ENCODE measurements at places on chromosomes 7 and 10. TPM values are rescaled to one million over a fixed set of nuclear protein-coding genes. Genes with fewer than 3 reads are reported as not detected.

DNA sequence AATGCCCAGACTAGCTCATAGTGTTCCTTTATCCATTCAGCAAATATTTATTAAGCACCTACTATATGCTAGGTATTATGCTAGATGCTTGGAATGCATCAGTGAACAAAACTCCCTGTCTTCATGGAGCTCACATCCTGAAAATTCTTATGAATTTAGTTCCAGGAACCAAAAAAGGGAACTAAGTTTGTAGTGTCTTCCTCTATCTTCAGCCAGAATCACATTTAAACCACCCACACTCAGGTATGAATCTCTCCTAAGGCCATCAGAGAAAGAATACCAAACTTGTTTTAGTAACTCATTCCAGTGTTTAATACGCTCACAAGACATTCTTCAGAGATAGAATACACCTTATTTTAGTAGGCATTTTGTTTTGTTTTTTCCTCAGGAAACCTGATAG is 10.1 kb upstream of the EGR2 start:
- H3K36me3 ChIP-seq = no peaks in the 10 kb centered on the region
- H3K27ac ChIP-seq = no peak overlapping the region
- no peaks in the 10 kb centered on the region for H3K4me1 ChIP-seq
- H3K4me3 ChIP-seq = no peak overlapping the region
- no peak for DNase-seq

The WDFY4 gene
- total RNA-seq = not detected

The OPALIN gene
- not detected for total RNA-seq

DNA sequence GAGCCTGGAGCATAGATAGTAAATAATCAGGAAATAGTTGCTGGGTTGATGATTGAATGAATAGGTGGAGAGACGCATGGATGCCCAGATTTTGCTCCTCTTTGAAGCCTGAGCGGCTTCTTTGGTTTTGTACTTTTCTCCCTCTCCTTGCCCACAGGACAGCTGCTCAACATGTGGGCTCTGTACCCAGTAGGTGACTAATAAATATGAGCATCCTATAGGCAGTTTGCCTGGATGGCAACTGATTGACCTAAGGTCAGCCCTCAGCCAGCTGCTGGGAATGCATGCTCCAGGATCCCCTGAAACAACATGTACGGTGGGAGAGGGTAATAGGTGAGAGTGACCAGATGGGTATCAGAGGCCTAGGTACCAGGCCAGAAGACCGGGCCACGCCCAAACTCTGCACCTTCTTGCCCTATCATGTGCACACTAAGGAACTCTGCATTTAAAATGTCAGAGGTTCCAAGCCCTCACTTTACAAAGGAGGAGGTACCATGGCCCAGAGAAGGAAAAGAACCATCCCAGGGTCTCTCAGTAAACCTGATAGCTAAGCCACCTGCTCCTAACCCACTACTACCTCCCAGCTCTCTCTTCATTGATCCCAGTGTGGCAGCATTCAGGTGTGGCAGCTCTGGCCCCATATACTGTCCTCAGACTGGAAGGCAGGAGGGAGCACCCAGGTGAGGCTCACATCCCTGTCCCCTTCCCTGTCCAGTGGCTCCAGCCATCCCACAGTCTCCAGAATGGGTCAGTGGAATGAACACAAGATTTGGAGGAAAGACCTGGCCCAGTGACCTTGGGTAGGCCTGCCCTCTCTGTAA is 2.7 kb upstream of the ZCCHC24 start:
- DNase-seq = no peak
- H3K36me3 ChIP-seq = no peaks in the 10 kb centered on the region
- H3K27me3 ChIP-seq = no peaks in the 10 kb centered on the region
- no peak overlapping the region for H3K4me3 ChIP-seq

DNA sequence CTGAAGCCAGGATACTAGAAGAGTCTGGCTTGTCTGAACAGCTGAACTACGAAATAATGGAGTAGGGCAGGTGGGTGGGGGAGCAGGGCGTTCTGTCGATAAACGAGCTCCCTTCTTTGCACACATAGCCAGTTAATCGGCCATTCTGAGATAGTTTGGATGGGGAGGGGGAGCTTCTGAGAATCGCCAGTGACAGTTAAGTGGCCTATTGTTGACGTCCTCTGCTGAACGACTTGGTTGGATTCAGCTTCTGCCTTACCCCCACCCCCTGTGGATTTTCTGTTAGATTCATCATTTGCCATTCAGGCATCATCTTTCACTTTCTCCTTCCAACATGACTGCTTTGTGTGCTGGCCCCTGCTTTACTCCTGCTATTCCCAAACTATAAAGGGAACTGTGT is 520 bp downstream of the CPA5 start:
- H3K36me3 ChIP-seq = no peaks in the 10 kb centered on the region
- H3K4me1 ChIP-seq = peaks cover 4% of the 10 kb centered on the region
- H3K27ac ChIP-seq = no peak overlapping the region
- H3K27me3 ChIP-seq = no peaks in the 10 kb centered on the region
- no peak for DNase-seq

The LYZL1 gene
- not detected for total RNA-seq

The SDK1 gene
- total RNA-seq = 1.5 TPM

- H3K27ac ChIP-seq = no peak overlapping the region
- no peak for DNase-seq
- no peaks in the 10 kb centered on the region for H3K27me3 ChIP-seq
- no peaks in the 10 kb centered on the region for H3K36me3 ChIP-seq
- H3K4me3 ChIP-seq = no peak overlapping the region
Measured at GRCh38 chr7:26060733-26061677, 91.0 kb upstream of the NFE2L3 start.

DNA sequence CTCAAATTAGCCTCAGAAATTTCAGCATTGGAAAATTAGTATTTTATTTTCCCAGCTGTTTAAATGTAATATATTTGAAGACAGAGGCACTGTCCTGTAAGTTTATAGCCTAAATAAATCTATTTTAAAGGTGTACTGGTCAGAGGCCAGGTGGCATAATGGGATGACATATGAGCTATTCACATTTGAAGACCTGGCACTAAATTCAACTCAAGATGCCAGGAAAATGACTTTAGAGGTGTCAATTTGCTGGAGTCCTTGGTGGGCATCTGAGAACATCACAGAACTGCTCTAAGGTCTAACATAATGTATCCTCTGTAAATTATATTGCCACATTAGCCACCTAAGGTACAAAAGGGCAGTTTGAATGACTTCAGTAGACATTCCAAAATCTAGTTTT is 348.9 kb upstream of the BMPER start:
- H3K27me3 ChIP-seq = no peaks in the 10 kb centered on the region
- DNase-seq = no peak
- no peak overlapping the region for H3K4me3 ChIP-seq

DNA sequence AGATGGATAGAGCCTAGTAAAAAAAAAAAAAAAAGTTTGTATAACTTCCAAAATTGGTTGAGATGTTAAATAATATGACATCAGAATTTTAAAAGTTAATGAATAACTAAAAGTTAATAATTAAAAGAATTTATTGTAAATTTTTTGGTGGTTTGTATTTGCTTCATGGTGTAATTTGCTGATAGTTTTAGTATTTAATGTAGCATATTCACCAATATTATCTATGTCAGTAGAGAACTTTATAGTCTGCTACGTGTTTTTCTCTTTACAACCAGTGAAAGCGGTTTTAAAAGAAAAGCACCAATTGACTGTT is 51.8 kb upstream of the STEAP4 start:
- H3K4me3 ChIP-seq = peak overlapping the region; percentile 52
- H3K27me3 ChIP-seq = no peaks in the 10 kb centered on the region
- no peaks in the 10 kb centered on the region for H3K4me1 ChIP-seq
- no peak overlapping the region for H3K27ac ChIP-seq
- H3K36me3 ChIP-seq = no peaks in the 10 kb centered on the region

GRCh38 chr10:119416855-119417254 is 125.7 kb downstream of the RGS10 start:
- H3K36me3 ChIP-seq = peaks cover 8% of the 10 kb centered on the region
- H3K4me1 ChIP-seq = no peaks in the 10 kb centered on the region
- DNase-seq = peak; percentile 75
- H3K4me3 ChIP-seq = no peak overlapping the region
- H3K27me3 ChIP-seq = no peaks in the 10 kb centered on the region
- no peak overlapping the region for H3K27ac ChIP-seq

The RASSF4 gene
- total RNA-seq = 0.22 TPM

DNA sequence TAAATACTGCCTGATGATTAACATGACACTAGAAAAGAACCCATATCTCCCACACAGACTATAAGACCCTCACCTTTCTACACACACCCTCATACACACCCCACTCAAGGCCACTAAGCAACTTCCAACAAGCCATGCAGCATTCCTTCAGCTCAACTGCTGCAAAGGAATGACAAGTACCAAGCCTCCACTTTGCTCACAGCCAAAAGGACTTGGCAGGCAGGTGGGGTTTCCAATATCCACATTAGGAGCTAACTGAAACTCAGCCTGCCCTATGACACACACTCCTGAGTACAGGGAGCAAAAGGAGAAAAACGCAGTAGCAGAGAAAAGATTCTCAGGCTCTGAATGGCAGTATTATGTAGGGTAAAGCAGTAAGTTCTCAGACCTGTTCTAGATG is 13.4 kb downstream of the USP54 start:
- peak overlapping the region; percentile 8 for H3K27ac ChIP-seq
- no peaks in the 10 kb centered on the region for H3K27me3 ChIP-seq
- no peak overlapping the region for H3K4me3 ChIP-seq
- DNase-seq = peak; percentile 78
- H3K36me3 ChIP-seq = peaks cover 5% of the 10 kb centered on the region
- peaks cover 30% of the 10 kb centered on the region for H3K4me1 ChIP-seq

- no peaks in the 10 kb centered on the region for H3K36me3 ChIP-seq
- H3K4me1 ChIP-seq = peaks cover under 1% of the 10 kb centered on the region
- DNase-seq = no peak
- H3K27me3 ChIP-seq = peaks cover 56% of the 10 kb centered on the region
Measured at GRCh38 chr7:142331941-142332340, 74.1 kb upstream of the PRSS58 start.

DNA sequence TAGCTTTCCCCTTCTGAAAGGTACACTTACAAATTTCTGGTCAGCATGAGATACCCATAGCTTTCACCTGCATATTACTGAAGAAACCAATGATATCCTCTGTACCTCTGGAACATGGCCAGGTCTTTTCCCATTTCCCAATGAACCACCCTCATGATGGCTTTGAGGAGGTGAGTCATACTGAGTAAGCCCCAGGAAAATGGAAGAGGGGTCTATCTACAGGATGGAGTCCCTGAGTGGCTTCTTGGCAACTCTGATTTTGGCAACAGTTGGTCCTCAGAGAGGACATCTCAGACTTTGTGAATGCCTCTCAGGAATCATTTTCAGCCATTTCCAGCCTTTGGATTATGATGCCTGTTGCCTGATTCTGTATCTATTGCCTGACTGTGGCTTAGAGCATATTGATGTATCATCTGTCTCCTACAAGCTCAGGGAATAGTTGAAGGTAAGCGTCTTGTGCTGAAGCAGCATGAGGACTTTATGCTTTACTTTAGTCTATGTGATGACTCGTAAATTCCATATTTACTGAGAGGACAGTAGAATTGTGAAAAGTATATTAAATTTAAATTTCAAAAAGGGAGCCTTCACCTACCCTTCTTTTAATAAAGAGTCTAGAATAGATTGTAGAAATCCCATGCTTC is 84.7 kb upstream of the DKK1 start:
- H3K27me3 ChIP-seq = no peaks in the 10 kb centered on the region
- H3K27ac ChIP-seq = no peak overlapping the region
- no peaks in the 10 kb centered on the region for H3K36me3 ChIP-seq
- DNase-seq = peak; percentile 82
- H3K4me3 ChIP-seq = no peak overlapping the region
- H3K4me1 ChIP-seq = peaks cover 9% of the 10 kb centered on the region

The SEMA3A gene
- total RNA-seq = 3.2 TPM

GRCh38 chr7:111026806-111027205 is 64.1 kb upstream of the LRRN3 start:
- no peak overlapping the region for H3K4me3 ChIP-seq
- H3K4me1 ChIP-seq = peaks cover 8% of the 10 kb centered on the region
- no peak for DNase-seq

DNA sequence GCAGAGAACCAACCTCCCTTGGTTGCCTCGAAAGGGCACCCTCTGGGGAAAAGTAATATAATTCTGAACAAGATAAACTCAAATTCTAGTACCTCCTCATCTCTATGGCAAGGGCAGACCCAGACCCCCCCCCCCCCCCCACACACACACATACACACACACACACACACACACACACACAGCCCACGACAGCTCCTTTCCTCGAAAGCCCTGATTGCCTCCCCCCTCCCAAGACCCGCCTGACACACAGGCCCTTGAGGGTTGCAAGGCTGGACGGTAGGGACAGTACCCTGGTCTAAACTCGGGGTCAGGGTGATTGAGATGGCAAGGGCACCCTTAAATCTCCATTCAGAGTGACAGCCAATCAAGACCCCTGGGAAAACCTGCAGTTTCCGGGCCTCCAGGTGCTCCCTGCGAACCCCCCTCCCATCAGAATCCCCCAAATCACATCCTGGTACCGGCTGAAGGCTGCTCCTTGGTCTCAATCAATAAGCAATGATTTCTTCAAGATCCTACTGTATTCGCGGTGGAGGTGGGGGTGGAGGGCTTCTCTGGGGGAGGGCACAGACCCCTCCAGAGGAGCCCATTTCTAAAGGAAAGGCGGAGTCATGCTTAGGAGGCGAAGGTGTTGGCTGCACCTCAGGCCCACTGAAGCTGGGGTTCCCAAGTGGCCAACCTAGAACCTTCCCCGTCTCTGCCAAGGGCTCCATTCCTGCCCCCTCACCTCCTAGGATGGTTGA is 100.7 kb downstream of the HIP1 start:
- DNase-seq = no peak
- H3K4me1 ChIP-seq = peaks cover 6% of the 10 kb centered on the region
- no peak overlapping the region for H3K27ac ChIP-seq
- H3K36me3 ChIP-seq = no peaks in the 10 kb centered on the region

The OR6B1 gene
- total RNA-seq = not detected

DNA sequence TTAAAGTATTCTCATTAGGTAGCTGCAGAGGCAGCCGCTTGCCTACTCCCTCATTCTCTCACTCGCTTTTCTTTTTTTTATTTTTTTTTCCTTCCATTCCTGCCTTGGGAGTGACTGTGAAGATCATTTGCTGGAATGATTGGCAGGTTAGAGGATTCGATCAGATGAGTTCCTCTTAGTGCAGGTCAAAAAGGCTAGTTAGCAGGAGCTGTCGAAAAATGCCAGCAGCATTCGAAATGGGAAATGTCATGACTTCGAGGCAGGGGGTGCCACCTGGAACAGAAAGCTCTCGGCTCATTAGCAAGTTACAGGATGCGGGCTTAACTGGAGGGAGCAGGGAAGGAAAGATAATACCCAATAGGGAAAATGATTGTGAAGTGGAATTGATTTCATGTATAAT is 137.5 kb upstream of the FZD1 start:
- peaks cover 8% of the 10 kb centered on the region for H3K36me3 ChIP-seq
- peaks cover 6% of the 10 kb centered on the region for H3K4me1 ChIP-seq
- H3K27me3 ChIP-seq = no peaks in the 10 kb centered on the region
- no peak for DNase-seq

The CAMK2B gene
- total RNA-seq = 1.8 TPM
